ENCODE measurements at places on chromosomes 6 and 20.

GRCh38 chr20:33475381-33476152 is 14.3 kb upstream of the CBFA2T2 start:
- no peak for DNase-seq
- H3K27ac ChIP-seq: no peak overlapping the region
- H3K36me3 ChIP-seq: no peaks in the 10 kb centered on the region
- no peaks in the 10 kb centered on the region for H3K27me3 ChIP-seq
- H3K4me3 ChIP-seq: no peak overlapping the region
- H3K4me1 ChIP-seq: no peaks in the 10 kb centered on the region

DNA sequence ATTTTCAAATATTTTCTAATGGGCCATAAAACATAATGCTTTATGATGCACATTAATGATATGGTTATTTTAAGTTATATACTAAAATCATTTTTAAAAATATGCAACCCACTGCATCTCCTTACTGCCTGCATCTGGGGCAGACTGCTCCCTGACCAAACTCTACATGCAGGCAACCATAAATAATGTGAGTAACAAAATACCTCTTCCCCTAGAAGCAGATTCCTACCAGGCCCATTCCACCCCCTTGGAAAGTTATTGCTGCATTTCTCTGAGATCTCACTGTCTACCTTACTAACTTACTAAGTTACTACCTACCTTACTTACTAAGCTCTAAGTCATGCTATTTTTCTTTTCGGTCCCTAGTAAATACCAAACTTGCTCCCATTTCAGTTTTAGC is 71.8 kb downstream of the ATG5 start:
- H3K4me1 ChIP-seq: no peaks in the 10 kb centered on the region
- no peaks in the 10 kb centered on the region for H3K36me3 ChIP-seq
- no peak overlapping the region for H3K4me3 ChIP-seq
- no peaks in the 10 kb centered on the region for H3K27me3 ChIP-seq
- DNase-seq: no peak

- H3K27ac ChIP-seq: no peak overlapping the region
- DNase-seq: no peak
- no peaks in the 10 kb centered on the region for H3K36me3 ChIP-seq
- H3K27me3 ChIP-seq: no peaks in the 10 kb centered on the region
- peaks cover 34% of the 10 kb centered on the region for H3K4me1 ChIP-seq
- no peak overlapping the region for H3K4me3 ChIP-seq
These were observed 5.7 kb downstream of the CDC40 start for GRCh38 chr6:110185879-110186278.

DNA sequence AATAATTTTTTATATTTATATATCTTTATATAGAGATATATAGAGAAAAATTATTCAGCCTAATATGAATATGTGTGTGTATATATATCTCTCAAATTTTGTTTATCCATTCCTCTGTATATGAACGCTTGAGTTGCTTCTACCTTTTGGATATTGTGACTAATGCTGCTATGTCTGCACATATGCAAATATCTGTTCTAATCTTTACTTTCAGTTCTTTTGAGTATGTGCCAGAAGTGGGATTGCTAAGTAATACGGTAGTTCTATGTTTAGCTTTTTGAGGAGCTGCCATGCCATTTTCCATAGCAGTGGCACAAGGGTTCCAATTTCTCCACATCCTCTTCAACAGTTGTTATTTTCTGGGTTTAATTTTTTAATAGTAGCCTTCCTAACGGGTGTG is 72.8 kb upstream of the CEP85L start:
- no peak for DNase-seq
- H3K36me3 ChIP-seq: no peaks in the 10 kb centered on the region
- no peak overlapping the region for H3K27ac ChIP-seq
- no peaks in the 10 kb centered on the region for H3K27me3 ChIP-seq

- no peak overlapping the region for H3K4me3 ChIP-seq
- H3K27me3 ChIP-seq: no peaks in the 10 kb centered on the region
- DNase-seq: no peak
- no peaks in the 10 kb centered on the region for H3K4me1 ChIP-seq
- H3K36me3 ChIP-seq: no peaks in the 10 kb centered on the region
These were observed 88.8 kb downstream of the CD83 start for GRCh38 chr6:14206391-14206790.

GRCh38 chr6:11731423-11731822 is 47.2 kb downstream of the ADTRP start:
- H3K27ac ChIP-seq: no peak overlapping the region
- H3K36me3 ChIP-seq: no peaks in the 10 kb centered on the region
- H3K4me1 ChIP-seq: peaks cover 20% of the 10 kb centered on the region

DNA sequence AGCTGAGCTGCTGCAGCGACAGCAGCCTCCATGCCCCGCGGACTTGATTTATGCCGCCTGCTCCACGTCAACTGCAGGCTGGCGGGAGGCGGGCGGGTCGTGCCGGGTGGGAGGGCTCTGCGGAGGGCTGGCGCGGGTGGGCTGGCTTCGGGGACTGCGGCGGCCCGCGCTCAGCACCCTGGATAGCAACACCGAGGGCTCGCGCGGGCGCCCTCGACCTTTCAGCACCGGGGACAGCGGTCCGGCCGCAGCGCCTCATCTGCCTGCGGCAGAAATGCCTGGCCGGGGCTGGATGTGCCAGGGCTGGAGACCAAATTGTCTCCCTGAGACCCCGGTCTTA is 792 bp downstream of the SNAP25 start:
- peaks cover 12% of the 10 kb centered on the region for H3K27me3 ChIP-seq
- peak overlapping the region; percentile 62 for H3K4me3 ChIP-seq

DNA sequence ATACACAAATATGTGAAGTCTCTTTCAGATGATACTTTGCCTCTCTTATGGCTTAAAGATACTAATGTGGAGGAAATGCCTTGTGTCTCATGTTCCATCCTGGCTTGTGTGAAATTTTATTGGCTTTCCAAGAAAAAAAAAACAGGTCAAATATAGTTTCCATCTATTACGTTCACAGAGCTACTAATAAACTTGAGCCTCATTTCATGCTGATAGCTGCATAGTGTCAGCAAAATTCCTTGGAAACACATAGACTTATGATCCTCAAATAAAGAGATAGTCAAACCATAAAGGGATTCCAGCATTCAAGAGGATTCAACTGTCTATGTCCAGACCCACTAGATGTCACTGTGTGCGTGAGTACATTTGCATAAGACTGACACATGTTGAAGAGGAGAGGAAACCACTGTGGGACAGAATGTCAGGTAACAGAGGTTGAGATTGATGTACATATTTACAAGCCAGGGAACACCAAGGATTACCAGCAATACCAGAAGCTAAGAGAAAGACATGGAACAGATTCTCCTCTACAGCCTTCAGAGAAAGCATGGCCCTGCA is 266.6 kb downstream of the COL12A1 start:
- H3K4me3 ChIP-seq: no peak overlapping the region
- H3K27ac ChIP-seq: no peak overlapping the region
- no peaks in the 10 kb centered on the region for H3K4me1 ChIP-seq
- DNase-seq: no peak
- H3K36me3 ChIP-seq: no peaks in the 10 kb centered on the region

DNA sequence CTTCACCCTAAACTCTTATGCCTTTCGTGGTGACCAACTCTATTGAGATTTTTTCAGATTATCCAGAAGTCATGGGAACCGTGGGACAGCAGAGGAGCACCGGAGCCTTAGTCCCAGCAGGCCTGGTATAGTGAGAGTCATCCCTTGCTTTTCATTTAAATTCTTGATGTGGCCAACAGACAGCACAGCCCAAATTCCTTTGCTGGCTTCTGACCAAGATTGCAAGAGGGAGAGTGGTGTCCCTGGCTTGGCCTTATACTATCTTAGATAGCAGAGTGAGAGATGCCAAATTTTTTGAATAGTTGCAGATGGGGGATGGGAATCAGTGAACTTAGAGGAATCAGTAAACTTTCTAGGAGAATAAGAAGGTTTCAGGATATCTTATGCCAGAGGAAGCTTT is 7.8 kb downstream of the STX11 start:
- no peak for DNase-seq
- H3K27ac ChIP-seq: no peak overlapping the region
- H3K4me1 ChIP-seq: peaks cover 12% of the 10 kb centered on the region
- no peaks in the 10 kb centered on the region for H3K27me3 ChIP-seq
- no peak overlapping the region for H3K4me3 ChIP-seq

DNA sequence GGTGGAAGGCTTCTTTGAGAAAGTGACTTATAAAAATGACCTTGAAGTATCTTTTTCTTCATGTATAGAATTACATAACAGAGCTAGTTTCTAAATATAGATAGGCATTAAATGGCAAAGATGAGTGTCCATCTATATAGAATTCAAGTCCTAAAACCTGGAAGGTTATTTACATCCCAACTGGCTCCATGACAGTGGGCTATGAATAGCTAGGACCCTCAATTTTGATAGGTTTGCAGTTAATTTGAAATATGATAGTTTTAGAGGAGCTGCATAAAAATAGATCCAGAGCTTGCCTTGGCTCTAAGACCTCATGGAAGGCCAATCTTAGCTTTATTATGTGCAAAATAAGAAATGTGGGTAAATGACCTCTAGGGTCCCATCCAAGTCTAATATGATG is 310.6 kb upstream of the CITED2 start:
- H3K27me3 ChIP-seq: no peaks in the 10 kb centered on the region
- no peaks in the 10 kb centered on the region for H3K4me1 ChIP-seq
- no peak overlapping the region for H3K27ac ChIP-seq
- no peaks in the 10 kb centered on the region for H3K36me3 ChIP-seq

GRCh38 chr6:167402195-167402686 is 77.4 kb downstream of the TTLL2 start:
- no peaks in the 10 kb centered on the region for H3K27me3 ChIP-seq
- no peak overlapping the region for H3K27ac ChIP-seq
- no peaks in the 10 kb centered on the region for H3K4me1 ChIP-seq

GRCh38 chr6:3719462-3720308 is 31.8 kb downstream of the PXDC1 start:
- peak overlapping the region; percentile 46 for H3K4me3 ChIP-seq
- H3K27ac ChIP-seq: no peak overlapping the region
- DNase-seq: no peak
- peaks cover 5% of the 10 kb centered on the region for H3K27me3 ChIP-seq

DNA sequence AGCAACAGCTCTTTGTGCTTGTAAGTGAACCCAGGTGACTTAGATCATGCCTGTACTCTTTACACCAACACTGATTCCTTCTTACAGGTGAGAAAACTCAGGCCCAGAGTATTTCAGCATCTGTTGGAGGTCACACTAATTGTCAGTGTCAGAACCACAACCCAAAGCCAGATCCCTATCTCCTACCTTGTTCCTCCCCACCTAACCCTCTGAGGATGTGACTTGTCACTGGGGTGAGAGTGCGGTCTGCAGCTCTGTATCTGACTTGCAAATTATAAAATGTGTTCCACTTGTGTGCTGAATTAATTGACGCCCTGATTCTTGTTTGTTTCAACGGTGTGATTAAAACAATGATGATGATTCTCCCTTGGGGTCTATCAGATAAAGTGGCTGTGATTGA is 232.5 kb upstream of the KCNG1 start:
- no peaks in the 10 kb centered on the region for H3K4me1 ChIP-seq
- peaks cover 17% of the 10 kb centered on the region for H3K27me3 ChIP-seq
- H3K36me3 ChIP-seq: no peaks in the 10 kb centered on the region
- no peak overlapping the region for H3K4me3 ChIP-seq
- no peak overlapping the region for H3K27ac ChIP-seq
- no peak for DNase-seq

DNA sequence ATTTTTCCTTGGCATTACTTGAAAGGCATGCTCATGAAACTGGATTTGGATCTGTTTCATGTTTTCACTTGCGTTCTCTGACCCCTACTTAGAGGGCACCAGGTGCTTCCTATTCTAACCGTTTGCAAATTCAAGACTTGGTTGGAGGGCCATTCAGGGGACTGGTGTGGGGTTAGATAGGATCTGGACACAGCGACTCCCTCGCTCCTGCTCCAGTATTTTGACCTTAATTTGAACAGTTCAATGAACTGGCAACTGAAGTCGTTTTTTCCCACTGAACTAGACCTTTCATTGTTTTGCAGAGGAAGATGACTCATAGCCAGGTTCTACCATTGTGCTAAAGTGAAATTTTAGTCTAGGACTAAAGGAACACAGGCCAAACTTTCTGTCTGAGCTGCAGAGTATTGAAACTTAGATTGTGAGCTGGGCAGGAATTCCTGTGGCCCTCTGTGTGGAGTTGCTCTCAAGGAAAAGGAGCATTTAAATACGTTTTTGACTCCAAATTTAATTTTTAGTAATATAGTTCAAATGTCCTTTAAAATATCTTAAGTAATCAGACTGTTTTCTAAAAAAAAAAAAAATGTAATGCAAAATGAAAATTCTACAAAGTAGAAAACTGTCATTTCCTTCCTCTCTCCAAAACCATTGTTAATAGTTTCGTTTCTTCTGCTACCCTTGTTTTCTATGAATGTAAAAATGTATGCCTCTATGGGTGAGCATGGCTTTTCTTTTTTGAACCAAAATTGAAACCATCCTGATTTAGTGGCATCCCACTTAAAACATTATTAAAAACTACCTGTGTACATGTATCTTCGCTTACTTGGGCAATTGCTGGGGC is 64.8 kb downstream of the UTRN start:
- peaks cover 80% of the 10 kb centered on the region for H3K4me1 ChIP-seq
- peak overlapping the region; percentile 83 for H3K27ac ChIP-seq
- no peaks in the 10 kb centered on the region for H3K36me3 ChIP-seq
- H3K27me3 ChIP-seq: no peaks in the 10 kb centered on the region

GRCh38 chr6:105321728-105322127 is 81.2 kb downstream of the PREP start:
- peaks cover 4% of the 10 kb centered on the region for H3K36me3 ChIP-seq
- no peaks in the 10 kb centered on the region for H3K4me1 ChIP-seq
- no peak overlapping the region for H3K27ac ChIP-seq
- no peak overlapping the region for H3K4me3 ChIP-seq
- DNase-seq: no peak
- no peaks in the 10 kb centered on the region for H3K27me3 ChIP-seq

DNA sequence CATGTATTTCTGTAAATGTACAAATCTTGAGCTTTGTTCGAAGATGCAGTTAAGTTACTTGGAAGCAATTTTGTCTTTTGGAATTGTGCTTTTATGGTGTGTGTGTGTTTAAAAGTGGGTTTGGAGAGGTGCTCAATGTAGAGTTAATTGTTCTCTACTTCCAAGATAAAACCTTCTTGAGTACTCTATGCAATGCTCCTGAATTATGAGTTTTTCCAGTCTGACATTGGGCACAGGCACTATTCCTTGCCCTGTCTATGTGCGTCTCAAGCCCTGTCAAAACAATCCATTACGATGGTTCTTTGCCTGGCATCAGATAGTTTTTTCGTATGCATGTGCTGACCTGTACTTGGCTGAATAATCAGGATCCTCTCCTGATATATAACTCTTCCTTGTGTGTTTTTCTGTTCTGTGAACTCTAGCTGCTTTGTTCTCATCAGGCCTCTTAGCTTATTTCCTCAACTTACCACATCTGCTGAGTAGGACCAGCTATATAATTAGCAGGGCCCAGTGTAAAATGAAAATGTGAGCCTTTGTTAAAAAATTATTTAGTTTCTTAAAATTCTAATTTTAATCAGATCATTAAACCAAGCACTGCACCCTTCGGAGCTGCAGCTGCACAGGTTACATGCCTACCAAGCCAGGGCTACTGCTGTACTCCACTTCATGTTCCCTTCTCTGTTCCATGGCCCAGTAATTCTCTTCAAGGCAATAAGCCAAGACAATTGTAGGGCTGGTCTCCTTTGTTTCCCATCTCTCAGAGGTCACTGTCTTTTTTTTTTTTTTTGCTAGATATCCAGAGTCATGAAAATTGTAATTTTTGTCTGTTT is 160.1 kb downstream of the ZFAND3 start:
- H3K27ac ChIP-seq: no peak overlapping the region
- DNase-seq: no peak
- no peaks in the 10 kb centered on the region for H3K36me3 ChIP-seq
- H3K27me3 ChIP-seq: no peaks in the 10 kb centered on the region

- no peak overlapping the region for H3K27ac ChIP-seq
- no peak for DNase-seq
- no peaks in the 10 kb centered on the region for H3K36me3 ChIP-seq
- H3K4me1 ChIP-seq: peaks cover 4% of the 10 kb centered on the region
- H3K27me3 ChIP-seq: no peaks in the 10 kb centered on the region
These were observed 89.2 kb upstream of the BACH2 start for GRCh38 chr6:90385759-90386313.
